ENCODE measurements at places on chromosomes 1 and 21.

DNA sequence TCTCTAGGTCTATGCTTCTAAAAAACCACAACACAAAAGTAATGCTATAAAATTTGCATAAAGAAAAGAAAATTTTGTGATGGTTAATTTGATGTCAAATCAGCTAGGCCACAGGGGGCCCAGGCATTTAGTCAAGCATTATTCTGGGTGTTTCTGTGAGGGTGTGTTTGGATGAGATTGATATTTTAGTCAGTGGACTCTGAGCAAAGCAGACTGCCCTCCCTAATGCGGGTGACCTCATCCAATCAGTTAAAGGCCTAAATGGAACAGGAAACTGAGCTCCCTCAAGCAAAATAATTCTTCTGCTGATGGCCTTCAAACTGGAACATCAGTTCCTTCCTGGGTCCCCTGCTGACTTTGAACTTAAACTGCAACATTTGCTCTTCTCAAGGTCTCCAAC lies 358.0 kb downstream of the DSCAM start:
- DNase-seq, result no peak

- no peak for DNase-seq
Measured at GRCh38 chr1:60126723-60127122, 53.2 kb upstream of the C1orf87 start.

- no peak for DNase-seq
Measured at GRCh38 chr1:44786841-44787426, 1.0 kb downstream of the BEST4 start.

DNA sequence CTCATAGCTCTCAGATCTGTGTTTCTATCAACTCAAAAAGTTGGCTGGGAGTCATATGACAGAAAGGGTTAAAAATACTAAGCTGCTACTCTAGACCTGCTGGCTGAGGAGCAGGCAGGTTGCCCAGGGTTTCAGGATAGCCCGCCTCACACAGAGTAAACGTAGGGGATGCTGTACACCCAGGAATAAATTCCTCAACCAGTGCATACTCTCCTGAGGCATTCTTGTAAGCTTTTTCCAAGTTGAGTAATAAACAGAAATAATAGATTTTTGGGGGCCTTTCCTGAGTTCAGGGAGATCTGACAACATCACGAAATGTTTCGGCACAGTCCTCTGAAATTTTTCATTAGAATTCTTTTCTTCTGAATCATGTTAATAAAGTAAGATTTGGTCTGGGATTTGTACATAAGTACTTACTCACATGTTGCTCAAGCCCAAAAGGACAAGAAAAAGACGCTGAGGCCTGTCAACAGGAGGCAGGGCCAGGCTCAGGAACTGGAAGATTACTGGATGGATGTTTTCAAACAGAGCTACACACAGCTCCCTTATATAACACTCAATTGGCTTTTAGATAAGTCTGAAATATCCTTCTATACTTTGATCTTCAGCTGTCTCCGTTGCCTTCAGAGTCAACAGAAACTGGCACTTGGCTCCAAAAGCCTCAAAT lies 41.0 kb downstream of the TGFBR3 start:
- DNase-seq, result no peak

- no peak for DNase-seq
Measured at GRCh38 chr21:33976082-33977016, 60.7 kb upstream of the ATP5PO start.

- DNase-seq, result no peak
Measured at GRCh38 chr1:109078317-109078716, 2.5 kb upstream of the TAF13 start.

DNA sequence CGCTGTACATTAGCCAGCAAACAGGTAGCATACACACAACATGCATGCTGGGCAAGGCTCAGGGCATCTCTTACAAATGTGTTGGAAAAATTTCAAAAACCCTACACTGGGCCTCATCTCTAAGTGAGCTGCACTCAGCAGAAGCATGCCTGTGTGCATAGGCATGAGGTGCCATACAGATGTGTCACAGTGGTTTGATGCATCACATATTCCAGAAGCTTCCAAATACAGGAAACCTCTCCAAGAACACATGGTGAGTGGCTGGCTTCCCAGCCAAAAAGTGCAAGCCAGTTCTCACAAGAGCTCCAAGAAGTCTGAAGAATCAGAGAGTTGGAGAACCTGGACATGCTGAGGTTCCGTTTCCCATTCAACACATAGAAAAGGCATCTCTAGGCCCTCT lies 58.3 kb downstream of the CD46 start:
- DNase-seq, result no peak

DNA sequence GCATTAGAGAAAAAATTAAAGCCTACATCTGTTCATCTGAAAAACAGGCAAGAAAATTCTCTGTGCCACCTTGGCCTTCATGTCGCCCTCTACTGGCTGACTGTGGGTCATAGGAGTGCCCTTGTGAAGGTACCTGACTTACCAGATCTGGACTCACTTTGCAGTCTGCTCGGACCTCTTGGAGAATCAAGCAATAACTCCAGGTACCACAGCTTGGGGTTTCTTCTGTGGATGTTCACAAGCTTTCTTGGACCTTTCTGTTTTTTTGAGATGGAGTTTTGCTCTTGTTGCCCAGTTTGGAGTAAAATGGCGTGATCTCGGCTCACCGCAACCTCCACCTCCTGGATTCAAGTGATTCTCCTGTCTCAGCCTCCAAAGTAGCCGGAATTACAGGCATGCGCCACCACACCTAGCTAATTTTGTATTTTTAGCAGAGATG lies 2.4 kb upstream of the PRAMEF18 start:
- DNase-seq, result no peak

DNA sequence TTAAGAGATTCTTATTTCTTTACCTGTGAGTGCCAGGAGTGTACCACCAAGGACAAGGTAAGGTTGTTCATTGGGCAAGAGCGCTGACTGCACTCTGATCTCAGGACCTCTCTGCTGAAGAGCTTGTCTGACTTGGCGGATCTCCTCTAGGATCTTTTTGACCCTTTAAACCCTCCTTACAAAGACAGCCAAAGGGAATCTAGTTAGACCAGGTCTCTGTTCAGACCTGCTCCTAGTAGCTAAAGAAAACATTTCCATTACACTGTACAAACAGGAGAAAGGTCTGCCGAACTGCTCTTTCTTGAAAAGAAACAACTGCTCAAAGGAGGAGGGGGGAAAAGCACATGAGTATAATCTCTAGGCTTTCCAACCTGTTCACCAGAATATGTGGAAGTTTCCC lies 49.3 kb downstream of the SMYD2 start:
- no peak for DNase-seq

GRCh38 chr1:161229896-161230295 lies 4.0 kb downstream of the TOMM40L start:
- no peak for DNase-seq

DNA sequence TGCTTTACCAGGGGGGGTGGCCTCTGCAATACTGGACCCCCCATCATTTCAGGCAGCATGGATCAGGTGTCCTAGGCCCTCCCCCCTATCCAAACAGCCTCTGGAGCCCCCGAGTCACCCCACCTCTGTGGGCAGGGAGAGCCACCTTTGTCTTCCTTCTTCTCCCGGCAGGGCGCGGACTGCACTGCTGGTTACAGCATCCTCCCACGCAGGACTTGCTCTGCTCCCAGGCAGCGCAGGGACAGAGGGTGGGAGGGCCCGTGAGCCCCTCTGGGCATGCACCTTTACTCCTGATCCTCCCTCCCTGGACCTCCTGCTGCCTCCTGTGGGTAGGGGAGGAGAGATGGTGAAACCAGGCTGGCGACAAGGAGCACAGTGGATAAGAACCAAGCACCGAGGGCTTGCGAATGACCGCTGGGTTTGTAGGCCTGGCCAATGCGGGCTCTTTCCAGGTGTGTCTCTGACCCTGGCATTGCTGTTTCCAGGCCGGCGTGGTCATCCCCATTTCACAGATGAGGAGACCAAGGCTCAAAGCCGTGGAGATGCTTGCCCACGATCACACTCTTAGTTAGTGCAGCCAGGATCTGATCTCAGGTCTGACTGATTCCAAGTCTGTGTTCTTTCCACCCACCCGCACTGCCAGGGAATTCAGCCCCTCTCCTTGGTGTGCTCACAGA lies 73.6 kb upstream of the TARDBP start:
- DNase-seq, result no peak

DNA sequence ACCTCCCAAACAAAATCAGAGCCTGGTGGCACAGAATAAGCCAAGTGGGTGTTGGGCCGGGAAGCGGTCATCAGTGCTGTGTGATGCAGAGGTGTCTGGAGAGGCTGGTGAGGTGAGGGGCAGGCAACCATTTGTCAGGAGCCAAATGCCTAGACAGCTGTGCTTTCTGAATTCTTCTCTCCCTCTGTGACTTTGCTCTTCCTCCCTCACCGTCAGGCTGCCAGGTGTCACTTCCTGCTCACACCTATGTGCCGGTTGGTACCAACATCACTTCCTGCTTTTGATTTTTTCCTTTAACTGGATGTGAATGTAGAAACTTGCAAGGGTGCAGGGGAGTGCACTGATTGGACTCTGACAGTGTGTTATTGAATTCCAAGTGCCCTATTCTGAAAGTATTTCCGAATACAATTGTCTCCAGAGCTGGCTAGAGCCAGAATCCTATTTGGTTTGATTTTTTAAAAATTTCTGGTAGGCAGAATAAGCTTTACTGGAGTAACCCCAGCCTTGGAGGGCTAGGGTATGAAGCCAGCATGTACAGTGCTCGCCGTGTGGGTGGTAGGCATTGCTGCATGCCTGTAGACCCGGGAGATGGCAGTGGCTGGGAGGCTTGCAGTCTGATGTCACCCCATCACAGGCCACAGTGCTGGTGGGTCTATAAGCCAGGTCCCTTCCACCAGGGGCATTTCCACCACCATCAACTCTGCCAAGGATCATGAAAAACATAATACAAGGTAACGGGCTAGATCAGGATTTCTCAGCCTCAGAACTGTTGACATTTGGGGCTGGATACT lies 210.9 kb downstream of the KAZN start:
- DNase-seq, result no peak

GRCh38 chr1:110214454-110215404 lies 4.6 kb downstream of the KCNC4 start:
- DNase-seq, result no peak

GRCh38 chr1:53237638-53238037 lies 680 bp downstream of the MAGOH start:
- no peak for DNase-seq
